NCI-H2081 treated with DMSO at 0.1 percent for 48 hours (cell line): ENCODE measurements at places on chromosomes 5 and 9.

GRCh38 chr5:174876-175465 is 16.3 kb upstream of the LRRC14B start:
- no peak for DNase-seq

DNA sequence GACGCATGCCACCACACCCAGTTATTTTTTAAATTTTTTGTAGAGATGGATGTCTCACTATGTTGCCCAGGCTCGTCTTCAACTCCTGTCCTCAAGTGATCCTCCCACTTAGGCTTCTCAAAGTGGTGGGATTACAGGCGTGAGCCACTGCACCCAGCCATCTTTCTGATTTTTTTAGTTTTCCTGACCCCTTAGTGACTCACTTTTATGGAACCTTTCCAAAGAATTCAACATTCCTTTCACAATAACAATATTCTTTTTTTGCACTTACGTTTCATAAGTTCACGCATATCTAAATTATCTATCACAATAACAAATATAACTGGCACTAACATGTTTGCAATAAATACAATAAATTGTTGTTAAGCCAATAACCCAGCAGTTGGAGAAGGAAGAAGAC is 8.5 kb downstream of the ELOVL7 start:
- DNase-seq: no peak

DNA sequence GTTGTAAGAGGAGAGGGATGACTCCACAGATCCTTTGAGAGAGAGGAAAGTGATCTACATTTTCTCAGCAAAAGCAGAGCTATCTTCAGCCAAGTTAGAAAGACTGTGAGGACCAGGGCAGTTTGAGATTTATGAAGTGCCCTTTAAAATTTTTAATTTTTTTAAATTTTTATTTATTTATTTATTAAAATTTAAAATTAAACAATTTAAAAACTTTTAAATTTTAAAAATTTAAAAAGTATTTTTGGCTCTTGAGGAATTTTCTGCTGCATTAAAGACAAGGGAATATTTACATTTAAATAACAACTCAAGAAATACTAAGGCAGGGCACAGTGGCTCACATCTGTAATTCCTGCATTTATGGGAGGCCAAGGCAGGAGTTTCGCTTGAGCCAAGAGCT is 30.4 kb upstream of the OCLN start:
- no peak for DNase-seq

DNA sequence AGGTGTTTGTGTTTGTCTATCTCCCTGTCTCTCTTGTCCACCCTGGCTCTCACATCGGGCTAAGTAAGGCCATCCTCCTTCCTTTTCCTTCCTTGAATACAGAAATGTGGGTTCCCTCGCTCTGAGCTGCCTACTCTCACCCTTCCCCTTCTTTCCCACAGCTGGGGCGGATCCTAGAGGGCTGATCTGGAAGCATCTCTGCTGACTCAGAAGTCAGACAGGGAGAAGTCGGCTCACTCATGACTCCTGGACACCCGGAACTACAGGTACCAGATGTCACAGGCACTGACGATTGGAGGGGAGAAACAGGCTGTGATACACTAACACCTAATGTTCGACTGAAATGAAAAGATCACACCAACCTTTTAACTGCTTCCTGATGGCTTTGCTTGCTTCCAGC is 41.3 kb downstream of the PTPN3 start:
- no peak for DNase-seq

GRCh38 chr5:151956725-151957124 is 32.1 kb upstream of the GLRA1 start:
- no peak for DNase-seq

DNA sequence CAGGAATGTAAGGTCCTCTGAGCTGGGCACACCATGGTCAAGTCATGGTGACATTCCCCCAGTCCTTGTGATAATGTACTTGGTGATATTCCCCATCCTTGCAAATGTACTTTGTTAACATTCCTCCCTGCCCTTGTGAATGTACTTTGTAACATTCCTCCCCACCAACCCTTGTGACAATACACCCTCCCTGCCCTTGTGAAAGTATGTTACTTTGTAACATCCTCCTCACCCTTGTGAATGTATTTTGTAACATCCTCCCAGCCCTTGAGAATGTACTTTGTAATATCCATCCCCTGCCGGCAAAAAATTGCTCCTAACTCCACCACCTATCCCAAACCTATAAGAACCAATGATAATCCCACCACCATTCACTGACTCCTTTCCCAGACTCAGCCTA is 53.3 kb downstream of the RAPGEF6 start:
- no peak for DNase-seq

DNA sequence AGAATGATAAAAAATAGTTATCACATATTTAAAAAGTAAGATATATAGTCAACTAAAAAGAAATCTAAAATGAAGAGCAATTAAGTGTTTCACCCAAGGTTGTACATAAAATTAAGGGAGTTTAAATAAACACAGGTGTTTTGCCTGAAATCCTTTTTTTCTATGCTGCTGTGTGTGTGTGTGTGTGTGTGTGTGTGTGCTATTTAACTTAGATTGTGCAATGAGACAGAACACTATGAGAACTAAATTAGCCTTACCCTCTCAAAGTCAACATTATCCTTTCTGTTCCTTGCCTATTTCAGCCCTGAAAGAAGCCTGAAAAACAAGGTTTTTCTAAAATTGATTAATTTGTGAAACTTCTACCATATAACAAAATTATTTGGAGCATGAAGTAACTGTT is 516.2 kb downstream of the ELAVL2 start:
- no peak for DNase-seq

GRCh38 chr9:137416563-137417151 is 6.3 kb downstream of the EXD3 start:
- DNase-seq: no peak

DNA sequence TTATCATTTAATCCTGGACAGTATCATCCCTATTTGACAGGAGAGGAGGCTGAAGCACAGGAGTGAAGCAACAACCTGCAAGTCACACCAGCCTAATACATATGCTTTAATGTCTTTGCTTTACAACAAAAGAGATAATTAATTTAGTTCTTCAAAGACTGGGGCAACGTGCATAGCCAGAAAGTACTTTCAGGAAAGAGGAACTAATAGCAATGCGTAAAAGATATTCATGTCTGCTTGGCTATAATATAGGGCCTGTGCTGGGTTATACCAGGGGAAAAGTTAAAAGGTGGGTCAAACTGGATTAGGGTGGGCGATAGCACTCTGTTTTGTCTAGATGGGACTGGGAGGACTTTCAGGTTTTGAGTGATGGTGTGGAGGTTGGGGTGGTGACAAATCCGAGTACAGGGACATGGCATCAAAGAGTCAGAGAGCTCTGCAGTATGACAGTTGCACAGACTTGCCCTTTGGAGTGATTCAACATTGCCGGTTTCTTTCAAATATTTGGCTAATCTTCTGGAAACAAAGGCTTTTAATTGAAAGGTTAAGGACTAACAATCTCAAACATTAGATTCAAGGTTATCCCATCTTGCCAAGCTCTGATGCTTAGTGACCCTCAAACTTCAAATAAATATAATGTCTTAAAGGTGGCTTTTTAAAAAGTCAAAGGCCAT is 11.9 kb downstream of the DAB2 start:
- no peak for DNase-seq

DNA sequence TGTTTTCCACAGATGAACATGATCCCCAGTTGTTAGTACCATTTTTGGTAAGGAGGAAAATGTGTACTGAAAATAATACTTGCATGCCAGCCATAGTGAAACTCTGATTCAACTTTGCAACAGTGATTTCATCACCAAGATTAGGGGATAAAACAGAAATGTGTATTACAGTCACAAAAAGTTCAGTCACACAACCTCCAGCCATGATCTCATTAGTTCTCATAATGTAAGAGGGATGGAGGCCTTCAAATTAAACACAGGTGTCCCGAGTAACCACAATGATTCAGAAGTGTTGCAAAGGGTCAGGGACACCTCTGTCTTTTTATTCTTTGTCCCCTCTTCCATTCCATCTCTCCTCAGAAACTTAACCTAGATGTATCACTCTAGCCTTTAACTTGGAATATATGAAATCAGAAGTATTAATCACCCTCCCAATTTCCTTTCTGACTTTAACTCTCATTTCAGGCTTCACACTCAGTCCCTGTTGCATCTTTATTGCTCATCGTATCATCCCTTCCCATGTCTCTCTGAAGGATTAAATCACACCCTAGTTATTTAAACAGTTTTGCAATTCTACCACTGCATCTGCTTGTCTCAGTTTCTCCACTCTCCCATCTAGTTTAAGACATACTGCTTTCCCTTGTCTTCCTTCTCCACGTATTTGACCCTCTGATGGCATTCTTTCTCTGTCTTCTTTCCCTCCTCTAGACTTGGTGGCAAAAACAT is 291.2 kb downstream of the ADAMTS6 start:
- no peak for DNase-seq

GRCh38 chr9:129336130-129336528 is 158.1 kb upstream of the IER5L start:
- DNase-seq: no peak

DNA sequence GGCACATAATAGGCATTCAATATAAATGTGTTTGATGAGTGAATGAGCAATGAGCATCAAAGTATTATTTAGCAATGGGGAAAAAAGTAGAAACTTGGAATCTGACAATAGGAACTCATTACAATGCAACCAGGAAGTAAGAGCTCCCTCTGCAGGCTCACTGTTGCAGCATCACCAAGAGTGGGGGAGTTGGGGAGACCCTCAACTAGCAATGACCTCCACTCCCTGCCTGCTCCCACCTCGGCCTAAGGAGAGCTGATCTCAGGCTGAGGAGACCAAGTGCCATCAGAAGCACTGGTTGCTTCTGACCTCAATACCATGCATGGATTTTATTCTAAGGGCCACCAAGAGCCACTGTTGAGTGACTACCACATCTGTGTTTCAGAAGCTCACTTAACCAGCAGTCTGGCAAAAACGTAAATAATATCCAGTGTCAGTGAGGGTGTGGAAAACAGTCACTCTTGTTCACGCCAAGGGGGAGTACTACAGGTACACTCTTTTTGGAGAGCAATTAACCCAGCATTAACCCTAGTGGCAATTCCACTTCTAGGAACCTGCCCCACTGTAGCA is 8.0 kb downstream of the VDAC1 start:
- DNase-seq: no peak

GRCh38 chr5:180153991-180154390 is 55.0 kb downstream of the RASGEF1C start:
- DNase-seq: no peak

- DNase-seq: no peak
Measured at GRCh38 chr9:21095561-21095960, 17.8 kb upstream of the IFNB1 start.

DNA sequence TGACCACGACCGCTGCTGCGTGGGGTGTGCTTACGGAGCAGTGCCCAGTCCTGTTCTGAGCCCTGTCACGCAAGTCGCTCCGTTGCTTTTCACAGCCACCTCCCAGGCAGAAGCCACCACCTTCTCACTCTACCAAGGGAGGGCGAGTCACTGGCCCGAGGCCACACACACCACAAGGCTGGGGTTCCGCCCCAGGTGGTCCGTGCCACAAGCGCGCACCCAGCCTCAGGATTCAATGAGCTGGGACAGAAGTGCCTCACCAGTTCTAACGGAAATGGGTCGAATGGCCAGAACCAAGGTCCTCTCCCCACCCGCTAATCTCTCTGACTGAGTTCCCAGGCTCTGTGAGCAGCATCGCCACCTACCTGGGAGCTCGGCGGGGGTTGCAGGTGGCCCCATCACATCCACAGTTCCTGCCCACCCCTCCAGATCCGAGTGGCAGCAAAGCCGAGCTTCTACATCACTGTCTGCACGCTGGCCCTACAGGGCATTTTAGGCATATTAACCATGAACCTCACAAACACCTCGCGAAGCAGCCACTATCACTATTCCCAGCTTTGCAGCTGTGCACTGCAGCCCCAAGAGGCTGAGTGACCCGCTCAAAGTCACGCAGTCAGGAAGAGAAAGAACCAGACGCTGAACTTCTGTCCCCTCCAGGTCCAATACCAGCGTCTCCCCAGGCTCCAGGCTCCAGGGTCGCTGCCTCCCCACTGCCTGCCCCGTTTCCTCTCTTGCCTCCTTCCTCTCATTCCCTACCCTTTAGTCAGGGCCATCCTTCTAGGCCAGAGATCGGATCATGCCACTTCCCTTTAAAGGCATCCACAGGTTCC is 92.1 kb upstream of the PHYKPL start:
- DNase-seq: no peak

- DNase-seq: no peak
Measured at GRCh38 chr9:108281696-108282095, 574.1 kb downstream of the ACTL7B start.

- no peak for DNase-seq
Measured at GRCh38 chr9:86069206-86069869, 30.0 kb downstream of the GOLM1 start.

DNA sequence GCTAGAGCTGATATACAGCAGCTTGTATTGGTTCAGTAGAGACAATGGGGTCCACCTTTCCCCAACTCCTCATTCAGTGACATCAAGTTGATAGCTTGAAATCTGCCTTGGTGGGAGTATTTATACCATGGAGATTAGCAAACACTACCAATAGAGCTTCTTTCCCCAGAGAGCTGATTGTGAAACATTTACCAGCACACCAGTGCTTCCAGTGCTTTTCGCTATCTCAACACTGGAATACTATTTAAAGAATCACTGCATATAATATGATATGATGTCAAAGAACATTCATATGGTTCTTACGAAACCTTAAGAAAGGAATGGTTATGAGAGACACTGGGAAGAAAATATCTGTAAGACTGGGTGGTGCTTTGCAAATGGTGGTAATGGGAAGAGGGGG is 21.8 kb upstream of the RNF145 start:
- no peak for DNase-seq

GRCh38 chr5:59416451-59416850 is 477.1 kb downstream of the PDE4D start:
- DNase-seq: no peak

DNA sequence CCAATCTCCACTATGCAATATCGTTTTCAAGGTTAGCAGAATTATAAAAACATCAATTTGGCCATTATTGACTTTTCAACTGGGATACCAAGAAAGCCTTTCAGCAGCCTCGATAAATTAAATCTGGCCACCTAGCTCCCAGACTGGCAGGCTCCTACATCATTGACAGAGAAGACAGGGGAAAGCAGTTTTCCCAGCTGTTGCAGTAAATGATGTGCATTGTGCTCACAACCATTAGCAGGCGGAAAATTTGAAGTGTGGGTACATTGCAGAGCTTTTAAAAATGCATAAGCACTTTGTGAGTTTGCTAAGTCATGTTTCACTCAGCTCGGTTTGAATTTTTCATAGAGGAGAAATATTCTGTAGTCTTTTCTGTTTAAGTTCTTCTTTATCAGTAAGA is 297.9 kb downstream of the KCTD16 start:
- peak; percentile 43 for DNase-seq

DNA sequence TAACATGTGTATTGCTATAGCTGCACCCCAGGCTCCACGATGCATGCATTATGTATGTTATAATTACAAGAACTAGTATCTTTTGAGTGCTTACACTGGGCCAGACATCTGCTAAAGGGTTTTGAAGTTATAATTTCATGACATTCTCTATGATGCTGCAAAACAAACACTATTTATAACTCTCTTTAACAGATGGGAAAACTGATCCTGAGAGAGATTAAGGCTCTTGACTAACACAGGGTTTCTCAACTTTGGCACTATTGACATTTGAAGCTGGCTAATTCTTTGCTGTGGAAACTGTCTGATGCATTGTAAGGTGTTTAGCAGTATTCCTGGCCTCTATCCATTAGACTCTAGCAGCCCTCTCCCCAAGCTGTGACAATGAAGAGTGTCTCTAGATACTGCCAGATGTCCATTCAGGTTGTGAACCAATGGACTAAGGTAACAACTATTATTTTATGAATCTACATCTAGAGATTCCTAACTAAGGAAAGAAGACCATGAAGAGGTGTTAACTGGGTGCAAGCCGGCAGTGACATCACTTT is 258.6 kb downstream of the ASTN2 start:
- no peak for DNase-seq

GRCh38 chr5:168227973-168228615 is 63.4 kb upstream of the WWC1 start:
- DNase-seq: no peak
